Glutamatergic neuron (in vitro differentiated cells): ENCODE measurements at places on chromosomes 7 and 10. TPM values are rescaled to one million over a fixed set of nuclear protein-coding genes. Genes with fewer than 3 reads are reported as not detected.

Gene GRID2IP
- 0.66 TPM for total RNA-seq

GRCh38 chr10:6382081-6382480 lies 179.3 kb downstream of the PFKFB3 start:
- no peak for DNase-seq

DNA sequence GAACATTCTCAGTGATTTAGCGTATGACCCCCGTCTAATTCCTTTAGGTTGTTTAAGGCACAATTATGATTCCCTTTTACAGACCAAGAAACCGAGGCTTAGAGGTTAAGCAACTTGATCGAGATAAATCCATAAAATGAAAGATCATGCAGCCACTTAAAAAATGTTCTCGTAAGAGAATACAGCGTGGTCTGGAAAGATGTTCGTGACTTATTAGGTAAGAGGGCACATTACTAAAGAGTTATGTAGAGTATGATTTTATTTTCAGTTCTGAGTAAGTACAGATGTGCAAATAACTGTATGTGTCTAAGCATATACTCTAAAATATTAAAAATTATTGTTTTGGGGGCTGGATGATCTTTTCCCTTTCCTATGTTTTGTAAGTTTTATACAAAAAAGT lies 575.1 kb downstream of the PARD3 start:
- DNase-seq: no peak

DNA sequence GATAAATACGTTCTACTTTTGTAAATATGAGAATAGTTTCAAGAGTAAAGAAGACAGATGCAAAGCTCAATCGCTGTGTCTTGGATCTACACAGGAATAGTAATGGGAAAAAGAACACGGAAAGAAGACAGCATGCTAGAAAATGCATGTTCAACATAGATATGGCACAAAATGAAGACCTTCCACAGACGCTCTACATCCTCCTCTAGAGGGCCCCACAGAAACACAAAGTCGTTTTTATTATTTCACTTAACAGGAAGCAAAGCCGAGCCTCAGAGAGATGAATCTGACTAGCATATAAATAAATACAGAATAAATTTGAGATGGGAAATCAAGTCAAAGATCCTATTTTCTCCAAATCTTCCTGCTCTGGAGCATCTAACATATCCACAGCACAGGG lies 292.6 kb downstream of the PARD3 start:
- DNase-seq: no peak

Gene CRHR2
- total RNA-seq: 2.4 TPM

- no peak for DNase-seq
Observed at GRCh38 chr10:2942938-2943337, 124.4 kb upstream of the PFKP start.

DNA sequence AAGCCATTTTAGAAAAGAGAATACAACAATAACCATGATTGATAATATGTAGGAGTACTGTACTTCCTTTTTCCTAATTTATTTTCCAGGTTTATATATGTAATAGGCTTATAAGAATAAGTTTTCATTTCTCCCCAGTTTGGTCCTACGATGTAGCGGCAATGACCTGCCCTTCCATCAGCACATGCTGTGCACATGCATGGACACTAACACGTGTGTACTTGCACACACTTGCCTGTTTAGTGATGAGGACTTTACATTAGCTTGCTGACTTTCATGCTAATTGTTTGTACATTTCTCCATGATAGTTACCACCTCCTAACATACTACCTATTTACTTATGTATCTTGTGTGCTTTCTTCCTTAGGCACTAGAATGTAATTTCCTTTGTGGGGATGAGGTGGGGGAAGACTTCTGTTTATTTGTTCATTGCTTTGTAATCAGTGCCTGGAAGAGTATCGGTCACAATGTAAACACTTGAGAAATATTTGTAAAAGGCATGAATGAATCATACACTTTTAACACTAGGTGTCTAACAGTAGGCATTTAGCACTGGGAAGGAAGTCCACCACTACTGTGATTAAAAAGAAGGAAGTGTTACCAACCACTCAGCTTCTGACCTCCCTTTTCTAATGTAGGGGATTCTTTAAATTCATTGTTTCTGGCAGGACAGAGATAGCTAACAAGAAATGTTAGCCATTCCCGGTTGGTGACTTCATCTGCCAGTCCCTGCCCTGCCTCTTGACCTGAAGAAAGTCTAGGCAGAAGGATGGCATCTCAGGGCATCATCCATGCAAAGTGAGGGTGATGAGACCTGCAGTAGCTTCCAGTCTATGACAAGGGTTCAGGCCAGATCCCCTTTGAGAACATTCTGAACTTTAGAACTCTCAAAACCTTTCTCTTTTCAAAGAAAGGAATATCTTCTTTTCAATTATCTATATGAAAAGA lies 120.2 kb upstream of the RAB18 start:
- no peak for DNase-seq

- DNase-seq: no peak
Observed at GRCh38 chr10:29257106-29257783, 31.6 kb upstream of the LYZL1 start.

Gene AKR1E2
- 8.7 TPM for total RNA-seq

GRCh38 chr7:29265208-29265923 lies 70.8 kb downstream of the CHN2 start:
- no peak for DNase-seq
